ENCODE measurements at places on chromosomes 5 and 9. TPM values are rescaled to one million over a fixed set of nuclear protein-coding genes. Genes with fewer than 3 reads are reported as not detected.

Gene PCDHA2
- total RNA-seq, result not detected

Gene NIPAL4
- 5.6 TPM for total RNA-seq

Gene NMUR2
- total RNA-seq, result not detected

Gene RCL1
- 16.9 TPM for total RNA-seq

Gene CDH9
- not detected for total RNA-seq

Gene HMCN2
- total RNA-seq, result not detected

Gene TRIM14
- total RNA-seq, result 8.1 TPM

Gene PFN3
- not detected for total RNA-seq

Gene HSPB3
- total RNA-seq, result not detected

Gene OTULINL
- 4.3 TPM for total RNA-seq

Gene TMEM215
- not detected for total RNA-seq

Gene PGM5
- total RNA-seq, result not detected

Gene WNK2
- 1.0 TPM for total RNA-seq

Gene ZNF618
- 3.9 TPM for total RNA-seq

Gene GCNT4
- 2.3 TPM for total RNA-seq

Gene CCDC180
- 0.29 TPM for total RNA-seq

Gene MAST4
- 17.3 TPM for total RNA-seq

Gene SHOC1
- total RNA-seq, result 0.07 TPM

Gene FOXD4L4
- not detected for total RNA-seq

Gene ORM1
- not detected for total RNA-seq

Gene IFNB1
- not detected for total RNA-seq

Gene COL5A1
- total RNA-seq, result 16.0 TPM

Gene PCDHB5
- 0.63 TPM for total RNA-seq

Gene HK3
- total RNA-seq, result 0.43 TPM

Gene PROB1
- total RNA-seq, result 2.7 TPM

Gene LRRTM2
- total RNA-seq, result under 0.01 TPM

Gene ACTBL2
- 2.2 TPM for total RNA-seq

Gene WDR38
- total RNA-seq, result not detected

Gene ACSL6
- total RNA-seq, result not detected

Gene PCDHA12
- not detected for total RNA-seq

Gene OR1Q1
- total RNA-seq, result not detected

Gene TAS2R1
- not detected for total RNA-seq

Gene FOXD4
- 0.07 TPM for total RNA-seq

Gene FBP2
- total RNA-seq, result not detected

Gene TRIM41
- 10.6 TPM for total RNA-seq

Gene PCA3
- total RNA-seq, result not detected

Gene PLPP6
- total RNA-seq, result 4.2 TPM

Gene RBM27
- total RNA-seq, result 16.5 TPM

Gene TMEM174
- total RNA-seq, result not detected

Gene FIBCD1
- 0.29 TPM for total RNA-seq

Gene WNT8A
- total RNA-seq, result not detected

Gene ZNF483
- 2.5 TPM for total RNA-seq

Gene TMOD1
- 0.98 TPM for total RNA-seq

Gene FUT7
- not detected for total RNA-seq

Gene PAIP2
- total RNA-seq, result 54.0 TPM

Gene TMEM171
- 2.8 TPM for total RNA-seq

Gene RICTOR
- total RNA-seq, result 10.1 TPM

Gene CNTNAP3B
- 10.3 TPM for total RNA-seq

Gene IL13
- total RNA-seq, result not detected

Gene TMEM267
- total RNA-seq, result 9.3 TPM

Gene SEC61B
- total RNA-seq, result 170 TPM

Data from epithelial cell of proximal tubule (primary cell).